ENCODE measurements at places on chromosomes 6 and 20.

DNA sequence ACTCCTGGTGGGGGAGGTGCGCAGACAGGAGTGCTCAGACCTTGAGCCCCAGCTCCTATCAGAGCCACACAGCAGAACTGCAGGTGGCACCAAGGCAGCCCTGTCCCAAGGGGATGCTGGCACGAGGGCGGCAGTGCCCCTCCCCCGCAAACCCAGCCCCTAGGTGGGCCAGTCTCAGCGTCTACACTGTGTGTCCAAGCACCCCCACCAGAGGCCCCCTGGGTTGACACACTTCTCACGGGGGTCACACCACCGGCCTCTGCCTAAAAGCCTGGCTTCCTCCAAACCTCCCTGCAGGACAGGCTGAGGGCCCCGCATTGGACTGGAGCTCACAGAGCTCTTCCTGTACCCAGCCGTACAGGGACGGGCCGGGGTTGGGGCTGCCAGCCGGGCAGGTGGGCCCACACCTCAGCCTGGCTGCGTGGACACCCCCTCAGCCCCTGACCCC lies 8.1 kb downstream of the SLC2A4RG start:
- DNase-seq, result no peak

GRCh38 chr6:71258078-71258866 lies 30.3 kb upstream of the OGFRL1 start:
- DNase-seq, result no peak

GRCh38 chr6:45966340-45966739 lies 49.3 kb downstream of the CLIC5 start:
- no peak for DNase-seq

DNA sequence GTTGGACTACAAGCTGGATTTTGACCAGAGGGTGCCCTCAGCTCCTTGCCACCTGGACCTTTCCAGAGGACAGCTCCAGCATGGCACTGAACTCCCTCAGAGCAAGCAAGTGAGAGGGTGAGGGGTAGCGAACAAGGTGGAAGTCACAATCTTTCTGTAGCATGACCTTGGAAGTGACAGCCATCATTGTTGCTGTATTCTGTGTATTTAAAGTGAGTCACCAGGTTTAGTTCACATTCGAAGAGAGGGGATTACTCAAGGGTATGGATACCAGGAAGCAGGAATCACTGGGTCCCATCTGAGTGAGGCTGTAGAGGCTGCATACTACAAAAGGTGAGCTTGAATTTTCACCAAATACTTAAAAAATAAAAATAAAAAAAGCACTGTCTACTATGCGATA lies 280.0 kb upstream of the SPTLC3 start:
- DNase-seq, result no peak

DNA sequence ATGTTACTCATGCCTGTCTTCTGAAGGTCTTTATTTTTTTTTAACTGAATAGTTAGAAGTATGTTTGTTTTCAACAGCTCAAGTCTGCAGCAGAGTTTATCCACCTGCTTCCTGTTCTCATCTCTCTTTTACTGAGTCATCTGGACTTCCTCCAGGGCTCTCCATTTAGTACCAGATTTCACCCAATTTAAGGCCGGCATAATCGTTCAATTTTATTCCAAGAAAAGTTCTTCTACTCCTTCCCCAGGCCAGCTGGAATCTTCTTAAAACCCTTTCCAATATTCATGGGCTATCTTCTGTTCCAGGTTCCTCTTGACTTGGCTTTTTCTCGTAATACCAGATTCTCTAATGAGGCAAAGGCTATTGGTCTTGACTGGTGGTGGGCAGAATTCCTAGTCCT lies 79.0 kb upstream of the LAMA2 start:
- no peak for DNase-seq

GRCh38 chr20:5829241-5829809 lies 79.1 kb downstream of the SHLD1 start:
- DNase-seq, result no peak

DNA sequence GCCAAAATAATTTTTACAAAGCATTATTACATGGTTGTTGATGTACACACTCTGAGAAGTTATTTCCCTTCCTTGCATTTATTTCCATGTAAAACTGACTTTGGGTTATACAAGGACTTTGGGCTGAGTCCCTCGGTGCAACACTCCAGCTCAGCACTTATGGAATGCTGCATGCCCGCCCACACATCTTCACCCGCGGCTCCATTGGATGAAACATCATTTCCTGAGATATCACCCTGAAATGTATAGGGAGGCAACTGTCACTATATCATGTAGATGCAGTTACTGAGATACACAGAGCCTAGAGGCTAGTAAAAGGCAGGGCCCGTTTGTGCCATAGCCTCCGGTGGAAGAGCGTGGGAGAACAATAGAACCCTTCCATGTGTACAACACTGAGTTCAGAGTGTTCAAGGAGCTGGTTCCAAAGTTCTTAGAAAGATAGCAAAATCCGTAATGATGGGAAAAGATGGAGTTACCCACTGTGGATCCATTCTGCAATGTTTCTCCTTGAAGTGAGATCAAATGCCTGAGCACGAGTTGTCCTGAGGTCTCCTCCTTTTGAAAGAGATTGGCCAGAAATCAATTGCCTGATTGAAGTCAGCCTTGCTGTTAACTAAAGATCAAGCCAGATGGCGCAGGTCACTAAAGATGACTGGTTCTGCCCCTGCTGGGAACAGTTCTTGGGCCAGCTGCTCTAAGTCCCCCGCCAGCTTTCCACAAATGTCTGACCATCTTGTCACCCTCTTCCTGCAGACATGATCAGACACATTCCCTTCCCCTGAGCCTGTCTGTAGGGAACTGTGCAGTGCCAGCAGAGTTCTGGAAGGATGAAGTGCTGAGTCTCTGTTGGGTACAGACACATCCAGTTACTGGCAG lies 100.9 kb upstream of the IYD start:
- DNase-seq, result peak; percentile 52

- DNase-seq, result no peak
Measured at GRCh38 chr6:145323646-145324045, 411.7 kb downstream of the EPM2A start.

GRCh38 chr6:81606965-81607381 lies 145.5 kb downstream of the TENT5A start:
- DNase-seq, result peak; percentile 62

DNA sequence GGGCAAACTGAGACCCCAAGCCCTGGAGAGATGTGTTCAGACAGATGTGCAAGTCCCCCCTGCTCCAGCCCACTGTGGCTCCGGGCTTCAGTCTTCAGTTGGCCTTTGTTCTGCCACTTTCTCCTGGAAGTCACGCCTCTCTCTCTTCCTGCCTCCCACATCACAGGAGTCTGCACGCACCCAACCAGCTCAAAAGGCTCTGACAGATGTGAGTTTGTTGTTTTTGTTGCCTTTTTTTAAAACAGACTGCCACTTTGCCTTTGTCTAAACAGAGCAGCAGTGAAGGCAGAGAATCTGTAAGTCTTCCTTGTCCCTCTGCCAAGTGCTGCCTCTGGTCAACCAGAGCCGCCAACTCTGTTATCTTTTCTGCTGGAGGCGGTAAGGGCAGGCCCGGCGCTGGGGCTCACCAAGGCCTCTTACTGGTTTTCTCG lies 149.7 kb downstream of the TFAP2C start:
- DNase-seq, result no peak

GRCh38 chr6:33112148-33112547 lies 36.4 kb downstream of the HLA-DPB1 start:
- DNase-seq, result no peak

DNA sequence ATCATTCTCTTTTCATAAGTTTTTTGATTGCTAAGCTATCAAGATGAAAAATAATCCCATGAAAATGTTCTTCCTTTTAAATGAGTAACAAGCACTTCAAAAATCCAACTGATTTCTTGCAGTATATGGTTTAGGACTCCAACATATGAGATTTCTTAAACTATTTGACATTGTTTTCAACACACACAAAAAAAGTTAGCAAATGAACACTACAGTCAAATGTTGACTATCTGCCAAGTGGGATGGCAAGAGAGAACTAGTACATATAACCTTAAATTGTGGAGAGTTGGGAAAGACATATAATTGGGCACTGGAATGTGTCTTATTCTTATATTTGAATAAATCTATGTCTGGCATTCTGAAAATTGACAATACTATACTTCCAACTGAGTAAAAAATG lies 15.6 kb downstream of the COL21A1 start:
- DNase-seq, result no peak

- peak; percentile 40 for DNase-seq
Measured at GRCh38 chr6:136640132-136640915, 90.1 kb upstream of the MAP7 start.

Data from AG09309 (cell line).